Activated T-helper 1 cell treated with anti-CD3 and anti-CD28 coated beads, Interleukin-12 subunit alpha, Interleukin-12 subunit beta, Interleukin-2, Interleukin-4 antibody, amounts not matched to agents 30 ng/mL and 10 ng/mL and 1 ng/mL, durations not matched to agents 14 hours and 24 hours and 36 hours (primary cell): ENCODE measurements at places on chromosomes 6 and 20. TPM values are rescaled to one million over a fixed set of nuclear protein-coding genes. Genes with fewer than 3 reads are reported as not detected.

SLC22A2 gene
- total RNA-seq = not detected in 2 replicates

NR2E1 gene
- total RNA-seq = not detected in 2 replicates

ARMH2 gene
- not detected in 2 replicates for total RNA-seq

- no peaks in the 10 kb centered on the region for H3K36me3 ChIP-seq
- H3K4me1 ChIP-seq = no peaks in the 10 kb centered on the region
- no peak overlapping the region for H3K4me3 ChIP-seq
- DNase-seq = no peak
- no peak overlapping the region for H3K27ac ChIP-seq
- H3K27me3 ChIP-seq = peaks cover 2% of the 10 kb centered on the region
These were observed 101.9 kb upstream of the NAA20 start for GRCh38 chr20:19915111-19915798.

C6orf132 gene
- 0.18 and 0.20 TPM in 2 replicates for total RNA-seq

- H3K4me1 ChIP-seq = no peaks in the 10 kb centered on the region
- H3K27me3 ChIP-seq = no peaks in the 10 kb centered on the region
- no peak overlapping the region for H3K27ac ChIP-seq
- no peaks in the 10 kb centered on the region for H3K36me3 ChIP-seq
- H3K4me3 ChIP-seq = no peak overlapping the region
- no peak for DNase-seq
These were observed 243.7 kb upstream of the CHD6 start for GRCh38 chr20:41861772-41862422.

DNA sequence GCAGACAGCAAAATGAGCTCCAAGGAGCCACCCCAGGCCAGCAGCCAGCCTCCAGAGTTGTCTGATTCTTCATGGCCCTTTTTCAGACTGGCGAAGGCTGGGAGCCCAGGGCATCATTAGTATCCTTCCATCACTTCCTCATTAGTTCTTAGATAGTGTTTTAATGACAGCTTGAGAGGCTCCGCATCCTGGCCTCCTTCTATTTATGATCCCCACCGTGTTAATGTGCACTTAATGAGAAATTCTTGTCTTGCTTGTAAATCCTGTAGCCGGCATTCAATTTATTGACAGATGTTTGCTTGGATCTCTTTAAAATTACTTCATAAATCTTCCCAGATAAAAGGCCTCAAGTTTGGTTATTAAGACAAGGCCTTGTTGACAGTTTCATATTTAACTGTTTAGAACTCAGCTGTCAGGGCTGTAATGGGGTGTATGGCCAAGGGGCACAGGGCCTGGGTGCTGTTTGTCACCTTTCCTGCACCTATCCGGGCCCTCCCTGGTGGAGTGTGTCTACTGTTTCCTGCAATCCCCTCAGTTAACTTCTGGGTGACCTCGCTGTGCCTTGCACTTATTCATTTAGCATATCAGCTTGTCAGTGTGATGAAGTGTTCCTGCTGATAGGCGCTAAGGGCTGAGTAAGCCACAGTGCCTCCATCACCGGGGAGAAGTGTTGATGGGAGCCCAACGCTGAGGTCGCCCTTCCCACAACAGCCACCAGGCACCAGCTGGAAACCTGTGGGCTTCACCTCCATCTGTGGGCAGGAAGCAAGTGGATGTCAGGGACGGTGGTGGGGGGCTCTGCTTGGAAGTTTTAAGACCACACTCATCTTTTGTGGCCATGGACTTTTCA lies 169.3 kb downstream of the TSHZ2 start:
- H3K27me3 ChIP-seq = no peaks in the 10 kb centered on the region
- peaks cover 6% of the 10 kb centered on the region for H3K36me3 ChIP-seq
- H3K27ac ChIP-seq = peak overlapping the region; percentile 35
- H3K4me3 ChIP-seq = no peak overlapping the region

DNA sequence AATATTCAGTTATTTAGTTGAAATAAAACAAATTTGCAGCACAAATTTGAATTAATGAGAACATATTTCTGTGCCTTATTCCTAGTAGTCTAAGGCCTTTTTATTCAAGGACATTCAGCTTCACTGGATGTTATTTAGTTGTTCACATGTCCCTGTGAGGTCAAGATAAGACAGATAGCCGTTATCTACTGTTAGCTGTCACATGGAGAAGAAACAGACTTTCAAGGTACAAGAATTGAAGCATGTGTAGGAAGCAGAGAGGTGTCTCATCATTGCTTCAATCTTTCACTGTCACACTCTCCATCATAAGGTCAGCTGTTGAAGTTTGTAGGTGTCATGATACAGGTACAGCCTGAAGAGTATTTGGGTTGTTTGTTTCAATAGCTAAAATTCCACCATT lies 112.9 kb upstream of the JAG1 start:
- no peak overlapping the region for H3K27ac ChIP-seq
- no peak overlapping the region for H3K4me3 ChIP-seq
- no peak for DNase-seq
- no peaks in the 10 kb centered on the region for H3K4me1 ChIP-seq

AIG1 gene
- 2.1 and 2.6 TPM in 2 replicates for total RNA-seq

GRCh38 chr6:27837625-27838057 lies 74.6 kb downstream of the OR2B2 start:
- H3K27me3 ChIP-seq = no peaks in the 10 kb centered on the region
- H3K27ac ChIP-seq = no peak overlapping the region
- DNase-seq = no peak
- H3K4me3 ChIP-seq = no peak overlapping the region
